ENCODE measurements at places on chromosomes 7 and 10. TPM values are rescaled to one million over a fixed set of nuclear protein-coding genes. Genes with fewer than 3 reads are reported as not detected.

DNA sequence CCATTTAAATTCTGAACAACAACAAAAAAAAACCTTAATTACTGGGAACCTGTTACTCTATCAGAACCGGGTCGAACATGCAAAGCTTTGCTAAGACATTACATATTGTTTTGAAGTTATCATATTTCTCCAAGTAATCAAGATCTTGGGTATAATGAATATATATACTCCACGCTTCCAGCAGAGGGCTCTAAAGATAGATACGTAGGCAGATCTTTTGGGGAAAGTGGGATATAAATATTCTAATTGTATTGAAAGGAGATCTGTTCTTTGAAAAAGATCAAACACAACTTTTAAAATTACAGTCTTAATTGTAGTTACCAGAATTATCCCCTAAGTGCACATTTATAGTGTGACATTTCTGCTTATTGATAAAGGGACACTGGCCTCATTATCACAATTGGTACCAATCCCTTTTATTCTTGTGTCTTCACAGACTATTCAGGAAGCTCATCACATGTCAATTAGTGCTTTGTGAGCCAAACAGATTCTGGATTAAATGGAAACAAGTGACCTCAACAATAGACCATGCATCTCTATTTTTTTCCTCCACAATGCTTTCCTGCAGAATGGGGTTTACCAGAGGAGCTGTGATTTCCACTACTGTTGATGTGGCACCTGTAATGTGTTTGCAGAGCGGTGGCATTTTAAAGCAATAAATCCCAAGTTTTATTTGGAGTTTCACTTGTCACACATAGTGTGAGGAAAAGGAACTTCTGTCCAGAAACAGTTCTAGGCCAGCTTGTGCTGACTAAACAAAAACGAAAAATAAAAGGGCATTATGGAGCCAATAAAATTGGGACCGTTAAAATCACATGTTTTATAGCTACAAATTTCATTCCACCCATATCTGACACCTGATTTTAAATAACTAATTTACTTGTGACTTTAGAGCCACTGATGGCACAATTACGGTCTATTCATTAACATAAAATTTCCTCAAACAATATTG, 122.4 kb downstream of the CTTNBP2 start:
- no peak for DNase-seq

PON1 gene
- not detected for total RNA-seq

OR2A7 gene
- total RNA-seq, result 12.3 TPM

GRCh38 chr7:157676001-157676400, 339.2 kb downstream of the DNAJB6 start:
- peak; percentile 14 for DNase-seq

GLI3 gene
- total RNA-seq, result 11.1 TPM

GRCh38 chr7:82444220-82444909, 788 bp upstream of the CACNA2D1 start:
- DNase-seq, result no peak

PALD1 gene
- 14.4 TPM for total RNA-seq

DNA sequence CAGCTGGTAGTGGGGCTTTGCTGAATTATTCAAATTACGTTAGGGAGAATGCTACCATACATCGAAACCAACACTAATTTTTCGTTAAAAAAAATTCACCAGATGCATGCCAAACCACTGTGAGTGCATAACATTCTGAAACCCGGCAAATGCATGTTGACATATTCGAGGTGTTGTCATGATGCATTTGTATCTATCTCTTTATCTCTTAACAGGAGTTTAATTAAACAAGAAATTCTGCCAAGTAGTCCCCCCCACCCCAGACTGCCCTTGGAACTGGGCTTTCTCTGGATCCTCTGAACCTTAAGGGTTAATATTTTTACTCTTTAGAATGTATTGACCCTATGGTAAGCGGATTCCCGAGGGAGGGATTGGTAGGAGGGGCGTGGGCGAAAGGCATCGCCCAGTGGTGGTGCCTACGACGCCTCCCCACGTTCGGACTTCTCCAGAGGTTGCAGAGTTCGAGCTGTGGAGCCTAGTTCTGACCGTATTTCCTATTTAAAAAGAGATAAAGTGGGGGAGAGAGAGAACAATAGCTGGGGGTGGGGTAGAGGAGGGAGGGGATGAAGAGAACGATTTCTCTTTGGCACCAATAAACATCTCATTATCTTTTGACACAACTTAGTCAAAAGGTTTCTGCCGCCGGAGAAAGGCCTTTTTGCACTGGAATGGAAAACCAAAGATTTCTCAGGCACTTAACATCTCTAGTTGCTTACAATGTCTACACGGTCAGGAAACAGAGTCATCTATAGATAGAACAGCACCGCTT, 7.2 kb downstream of the DLX6 start:
- DNase-seq, result peak; percentile 7

C10orf105 gene
- total RNA-seq, result 0.35 TPM

- no peak for DNase-seq
Observed at GRCh38 chr10:125294109-125294508, 133.7 kb upstream of the CTBP2 start.
